ENCODE measurements at places on chromosomes 6 and 20.

DNA sequence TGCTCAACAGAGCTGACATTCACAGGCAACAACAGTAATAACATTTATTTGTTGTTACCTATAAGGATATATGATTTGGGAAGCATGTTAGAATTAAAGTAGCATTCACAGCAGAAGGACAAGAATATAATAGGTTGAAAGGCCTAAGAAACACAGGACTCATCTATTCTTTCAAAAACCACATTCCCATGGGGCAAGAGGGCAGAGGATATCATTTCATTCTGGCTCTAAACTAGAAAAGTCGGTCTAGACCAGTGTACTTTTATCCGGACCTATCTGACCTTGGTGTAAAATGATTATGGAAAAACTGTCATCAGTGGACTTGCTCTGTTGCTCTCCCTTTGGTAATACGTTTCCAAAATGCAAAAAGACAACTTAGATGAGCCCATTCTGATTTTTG is 914.7 kb upstream of the CITED2 start:
- no peak for DNase-seq

DNA sequence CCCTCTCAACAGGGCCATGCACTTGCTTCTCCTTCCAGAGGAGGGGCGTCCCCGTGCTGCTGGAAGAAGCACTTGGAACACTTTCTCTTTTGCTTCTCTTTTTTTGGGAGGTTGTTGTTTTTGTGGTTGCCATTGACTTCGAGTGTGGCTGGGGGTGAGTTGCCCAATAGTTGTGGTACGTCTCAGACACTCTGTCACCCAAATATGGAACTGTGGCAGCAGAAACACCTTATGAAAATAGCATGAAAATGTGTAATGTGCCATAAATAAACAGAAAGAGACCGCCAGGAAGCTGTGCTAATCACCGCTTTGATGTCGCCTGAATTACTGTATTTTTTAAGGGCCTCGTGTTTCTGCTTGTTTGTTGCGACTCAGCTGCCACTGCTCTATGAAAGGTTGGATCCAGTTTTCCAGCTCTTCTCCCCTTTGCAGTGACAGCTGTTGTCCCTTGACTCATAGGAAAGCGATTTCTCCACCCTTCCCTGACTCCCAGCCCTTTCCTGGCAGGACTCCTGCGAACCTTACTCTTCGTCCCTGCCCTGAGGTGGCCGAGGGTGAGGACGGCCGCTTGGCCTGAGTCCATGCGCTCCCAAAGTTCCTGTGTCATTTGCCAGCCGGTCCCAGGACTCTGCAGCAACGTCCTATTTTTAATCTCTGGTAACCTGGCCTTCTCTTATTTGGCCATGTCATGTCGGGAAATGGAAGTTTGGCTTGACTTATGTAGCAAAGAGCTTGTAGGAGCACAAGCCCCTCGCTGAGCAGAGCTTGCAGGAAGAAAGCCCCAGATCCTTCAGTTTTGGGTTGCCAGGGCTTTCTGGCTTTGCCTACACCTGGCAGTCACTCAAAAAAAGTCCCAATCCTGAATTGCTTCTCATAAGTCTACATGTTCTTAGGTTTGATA is 694.6 kb downstream of the QKI start:
- no peak for DNase-seq

DNA sequence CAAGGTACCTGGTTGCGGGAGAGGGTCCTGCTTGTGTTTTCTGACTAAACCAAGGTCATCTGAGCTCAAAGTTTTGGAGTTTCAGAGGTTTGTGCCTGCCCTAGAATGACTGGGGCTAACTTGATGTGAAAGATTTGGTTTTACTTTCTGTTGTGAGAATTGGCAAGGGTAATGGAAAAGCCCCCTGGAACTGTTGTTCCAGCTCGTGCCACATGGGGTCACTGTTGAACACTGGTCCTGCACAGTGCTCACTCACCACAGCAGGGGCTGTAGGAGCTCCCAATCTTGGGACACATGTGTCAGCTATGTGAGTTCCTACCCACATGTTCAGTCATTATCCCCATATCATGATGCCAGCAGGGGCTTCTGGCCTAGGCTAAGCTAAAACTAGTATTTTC is 6.5 kb downstream of the TGM6 start:
- DNase-seq, result peak; percentile 61

- DNase-seq, result no peak
Observed at GRCh38 chr6:158226655-158227512, 58.7 kb downstream of the GTF2H5 start.
